Common myeloid progenitor, CD34-positive (primary cell): ENCODE measurements at places on chromosomes 5 and 9.

- peak; percentile 70 for DNase-seq
Measured at GRCh38 chr5:138354926-138355378, 2.5 kb downstream of the KDM3B start.

- DNase-seq, result no peak
Measured at GRCh38 chr5:92850886-92851285, 730.1 kb downstream of the NR2F1-AS1 start.

DNA sequence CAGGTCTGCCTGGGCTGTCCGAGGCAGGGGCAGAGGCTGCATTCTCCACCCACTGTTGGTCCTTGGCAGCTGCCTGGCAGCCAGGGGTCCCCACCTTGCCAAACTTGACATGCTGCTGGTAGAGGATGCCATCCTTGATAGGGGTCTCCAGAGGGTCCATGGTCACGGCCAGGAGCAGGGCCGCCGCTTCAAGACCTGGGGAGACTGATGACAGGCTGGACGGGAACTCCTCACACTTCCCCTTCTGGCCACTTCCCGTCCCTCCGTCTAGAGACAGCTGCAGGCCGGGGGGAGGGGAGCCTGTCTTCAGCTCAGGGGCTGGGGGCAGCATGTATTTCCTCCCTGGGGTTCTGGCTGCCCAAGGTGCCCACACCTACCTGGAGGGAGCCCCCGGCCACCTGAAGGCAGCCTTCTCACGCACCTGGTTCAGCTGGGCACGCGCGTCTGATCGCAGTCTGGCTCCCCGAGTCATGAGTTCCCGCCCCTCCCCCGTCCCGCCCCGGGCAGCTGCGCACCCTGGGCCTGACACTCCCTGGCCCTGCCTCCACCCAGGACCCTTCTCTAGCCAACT, at the start of gene DOK3:
DOK3 (minus strand) TSS at position 446 of the 571 bp plus-strand sequence; CDS start at position 160, 286 bp downstream.
- DNase-seq, result no peak

DNA sequence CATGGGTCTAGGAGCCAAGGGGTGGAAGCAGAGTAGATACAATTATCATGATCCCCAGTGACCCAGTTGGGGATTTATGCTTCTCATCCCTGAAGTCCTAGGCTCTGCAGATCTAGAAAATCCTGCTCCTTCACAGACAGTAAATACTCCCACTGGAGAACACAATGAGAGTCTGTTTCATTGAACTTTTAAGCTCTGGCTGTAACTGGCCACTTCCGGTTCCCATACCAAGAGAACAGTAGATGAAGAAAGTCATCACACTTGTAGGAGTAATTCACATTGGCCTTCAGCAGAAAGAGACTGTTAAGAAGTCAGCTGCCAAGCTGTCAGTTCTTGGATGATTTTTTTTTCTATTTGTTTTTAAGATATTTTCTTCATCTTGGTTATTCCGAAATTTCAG, 597.1 kb downstream of the ACTL7B start:
- DNase-seq, result no peak

DNA sequence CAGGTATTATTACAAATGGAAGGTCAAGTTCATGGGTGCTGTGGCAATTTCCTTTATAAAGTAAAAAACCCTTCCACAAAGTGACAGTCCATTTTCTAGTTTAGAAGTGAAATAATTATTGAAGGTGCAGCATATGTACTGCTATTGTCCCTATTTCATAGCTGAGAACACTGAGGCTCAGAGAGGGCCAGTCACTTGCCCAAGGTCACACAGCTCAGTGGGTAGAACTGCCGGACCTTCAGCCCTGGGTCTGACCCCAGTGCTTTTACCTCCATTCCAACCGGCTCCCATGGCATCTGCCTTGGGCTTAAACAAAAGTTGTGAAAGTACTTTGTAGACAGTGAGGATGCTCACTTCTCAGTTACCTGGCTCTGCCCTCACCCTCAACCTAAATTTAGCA, 150.6 kb upstream of the SMIM23 start:
- no peak for DNase-seq

GRCh38 chr5:165397516-165397915, 1892.1 kb downstream of the MAT2B start:
- DNase-seq, result no peak

- DNase-seq, result no peak
Measured at GRCh38 chr9:84138541-84138940, 157.9 kb downstream of the RMI1 start.

- no peak for DNase-seq
Measured at GRCh38 chr9:91943478-91944470, 6.3 kb downstream of the ROR2 start.

DNA sequence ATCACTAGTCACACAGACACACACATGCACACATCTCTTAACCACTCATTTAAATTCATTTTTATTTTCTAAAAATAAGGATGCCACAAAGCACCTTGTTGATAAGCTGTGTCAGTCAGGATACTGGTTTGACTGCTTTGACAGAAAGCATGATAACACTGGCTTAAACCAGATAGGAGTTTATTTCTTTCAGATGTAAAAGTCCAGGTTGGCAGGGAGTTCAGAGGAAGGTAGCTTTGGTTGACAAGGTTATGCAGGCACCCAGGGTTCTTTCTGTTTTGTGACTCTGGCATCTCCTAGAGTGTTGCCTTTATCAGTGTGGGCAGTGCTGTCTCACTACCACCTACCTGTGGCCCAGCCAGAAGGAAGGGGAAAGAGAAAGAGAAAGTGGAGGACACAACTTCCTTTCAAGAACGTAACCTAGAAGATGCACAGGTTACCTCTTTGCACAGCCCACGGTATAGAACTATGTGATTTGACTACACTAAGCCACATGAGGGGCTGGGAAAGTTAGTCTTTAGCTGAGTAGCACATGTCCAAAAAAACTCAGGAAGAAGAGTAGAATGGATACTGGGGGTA, 334.7 kb downstream of the OSTF1 start:
- no peak for DNase-seq

DNA sequence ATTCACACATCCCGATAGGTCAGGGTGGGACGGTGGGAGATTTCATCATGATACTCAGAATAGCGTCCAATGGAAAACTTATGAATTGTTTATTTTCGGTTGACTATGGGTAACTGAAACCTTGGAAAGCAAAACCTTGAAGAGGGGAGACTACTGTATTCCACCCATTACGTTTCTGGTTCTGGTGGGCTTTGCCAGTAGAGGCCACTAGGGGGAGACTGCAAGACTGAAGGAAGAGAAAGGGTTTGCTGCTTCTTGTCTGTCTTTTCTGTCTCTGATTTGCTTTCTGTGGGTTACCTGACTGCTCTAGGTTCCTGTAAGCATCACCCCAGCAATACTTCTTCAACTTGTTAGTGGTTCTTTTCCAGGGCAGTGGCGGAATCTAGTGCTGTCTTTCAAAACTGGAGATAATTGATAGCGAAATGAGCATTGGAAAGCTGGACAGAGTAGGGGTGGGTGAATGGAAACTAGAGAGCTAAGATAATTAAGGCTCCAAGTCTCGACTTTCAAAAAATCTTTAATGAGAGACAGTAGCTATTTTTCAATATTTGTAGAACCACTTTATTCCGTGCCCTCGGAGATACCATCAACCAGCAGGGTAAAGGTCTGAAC, 27.0 kb downstream of the GRIN3A start:
- DNase-seq, result peak; percentile 45

GRCh38 chr9:104091708-104092107, 2.4 kb upstream of the SMC2 start:
- DNase-seq, result peak; percentile 78

DNA sequence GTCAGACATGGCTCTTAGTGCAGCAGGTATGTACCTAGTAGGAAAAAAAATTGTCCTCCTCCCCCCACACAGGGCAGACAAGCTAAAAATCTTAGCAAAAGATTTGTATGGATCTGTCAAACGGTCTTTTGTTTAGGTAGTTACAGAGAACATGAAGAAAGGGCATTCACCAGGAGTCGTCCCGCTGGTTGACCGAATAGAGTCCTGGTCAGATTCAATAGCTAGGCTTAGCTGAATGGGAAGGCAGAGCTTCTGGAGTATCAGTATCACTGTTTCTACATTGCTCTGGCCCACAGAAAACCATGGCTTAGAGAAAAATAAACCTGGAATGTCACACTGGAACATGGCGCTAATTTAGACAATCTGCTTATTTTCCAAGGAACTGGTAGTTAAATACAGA, 642.3 kb downstream of the PTPRD start:
- no peak for DNase-seq
